ENCODE measurements at places on chromosomes 12 and 14. TPM values are rescaled to one million over a fixed set of nuclear protein-coding genes. Genes with fewer than 3 reads are reported as not detected.

The ITPR2 gene
- 19.9 TPM for total RNA-seq

The TTC5 gene
- total RNA-seq: 13.3 TPM

The PLBD1 gene
- 6.6 TPM for total RNA-seq

The LBHD2 gene
- total RNA-seq: not detected

The CAPZA3 gene
- not detected for total RNA-seq

The DDN gene
- total RNA-seq: 0.13 TPM

The SPTLC2 gene
- total RNA-seq: 31.4 TPM

The SYNE3 gene
- total RNA-seq: 3.1 TPM

The AKAP5 gene
- 1.5 TPM for total RNA-seq

The BHLHE41 gene
- total RNA-seq: 9.0 TPM

The RDH16 gene
- total RNA-seq: not detected

The SCN8A gene
- 3.1 TPM for total RNA-seq
